M059J (cell line): ENCODE measurements at places on chromosomes 1 and 21.

- no peak for DNase-seq
Observed at GRCh38 chr1:154796303-154796892, 73.7 kb downstream of the KCNN3 start.

- no peak for DNase-seq
Observed at GRCh38 chr21:41570791-41571355, 62.9 kb upstream of the TMPRSS2 start.

GRCh38 chr1:172699111-172699510 is 40.2 kb downstream of the FASLG start:
- peak; percentile 85 for DNase-seq

- no peak for DNase-seq
Observed at GRCh38 chr1:208219098-208219658, 25.0 kb downstream of the PLXNA2 start.
